NCI-H187 (cell line): ENCODE measurements at places on chromosomes 5 and 9.

DNA sequence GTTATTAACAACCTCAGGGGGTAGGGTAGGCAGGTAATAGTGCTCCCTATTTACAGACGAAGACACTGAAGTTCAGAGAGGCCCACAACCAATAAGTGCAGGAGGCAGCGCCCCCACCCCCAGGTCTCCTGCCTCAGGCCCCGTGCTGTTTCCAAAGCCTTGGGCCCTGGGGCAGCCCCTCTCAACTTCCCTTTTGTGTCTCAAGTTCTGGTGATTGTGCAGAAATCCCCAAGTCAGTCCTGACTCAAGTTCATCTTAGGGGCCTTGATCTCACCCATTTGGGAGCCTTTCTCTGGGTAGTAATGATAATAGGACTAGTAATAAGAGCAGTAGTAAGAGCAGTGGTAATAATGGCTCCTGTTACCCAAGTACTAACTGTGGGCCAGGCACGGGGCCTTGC is 35.5 kb upstream of the ASS1 start:
- no peak for DNase-seq

GRCh38 chr9:136316271-136316751 is 11.0 kb upstream of the GPSM1 start:
- no peak for DNase-seq

DNA sequence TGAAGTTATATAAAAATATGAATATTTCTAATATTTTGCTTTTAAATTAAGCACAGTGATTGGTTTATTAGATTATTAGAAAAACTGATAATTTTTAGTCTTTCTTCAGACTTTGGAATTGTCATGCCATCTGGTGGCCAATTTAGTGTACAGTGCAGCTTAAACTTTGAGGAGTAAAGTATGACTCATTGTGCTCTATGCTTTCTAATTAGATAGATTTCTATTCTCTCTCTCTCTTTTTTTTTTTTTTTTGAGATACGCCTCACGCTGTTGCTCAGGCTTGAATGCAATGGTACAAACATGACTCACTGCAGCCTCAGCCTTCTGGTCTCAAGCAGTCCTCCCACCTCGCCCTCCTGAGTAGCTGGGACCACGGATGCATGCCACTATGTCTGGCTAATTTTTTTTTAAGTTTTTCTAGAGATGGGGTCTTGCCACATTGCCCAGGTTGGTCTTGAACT is 42.1 kb upstream of the GPR21 start:
- DNase-seq = no peak

- no peak for DNase-seq
These were observed 9.2 kb upstream of the ERAP1 start for GRCh38 chr5:96816991-96817390.

DNA sequence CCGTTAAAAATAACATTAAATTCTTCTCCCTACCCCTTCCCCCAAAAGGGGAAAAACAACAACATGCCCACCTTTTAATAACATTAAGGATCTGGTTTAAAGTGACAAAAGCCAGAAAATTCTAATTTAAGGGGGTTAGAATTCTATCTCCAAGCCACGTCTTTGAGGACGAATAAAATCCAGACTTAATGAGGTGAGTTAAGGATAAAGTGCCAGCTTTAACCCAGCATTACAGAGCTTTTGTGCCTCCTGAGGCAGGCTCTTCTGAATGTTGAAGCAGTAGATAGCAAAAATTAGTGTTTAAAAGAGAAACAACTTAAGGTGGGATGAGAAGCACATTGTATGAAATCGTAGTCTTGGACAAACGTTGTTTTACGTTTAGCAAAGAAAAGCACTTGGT is 329.0 kb upstream of the MPDZ start:
- no peak for DNase-seq

- DNase-seq = no peak
These were observed 53.4 kb downstream of the SNX18 start for GRCh38 chr5:54570916-54571315.

DNA sequence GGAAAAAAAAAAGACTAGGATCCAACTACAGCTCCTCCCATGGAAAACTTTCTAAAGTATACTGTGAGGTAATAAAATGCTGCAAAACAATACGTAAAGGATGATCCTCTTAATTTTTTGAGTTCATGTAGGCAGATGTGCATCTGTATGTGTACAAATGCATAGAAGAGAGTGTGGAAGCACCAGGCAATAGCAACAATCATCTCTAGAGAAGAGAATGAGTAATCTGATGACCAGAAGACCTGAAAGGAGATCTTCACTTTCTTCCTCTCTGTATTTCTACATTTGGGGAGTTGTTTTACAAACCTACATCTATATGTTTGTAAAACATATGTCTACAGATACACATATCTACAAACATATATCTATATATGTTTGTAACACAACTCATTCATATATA is 29.3 kb upstream of the SPDL1 start:
- no peak for DNase-seq

DNA sequence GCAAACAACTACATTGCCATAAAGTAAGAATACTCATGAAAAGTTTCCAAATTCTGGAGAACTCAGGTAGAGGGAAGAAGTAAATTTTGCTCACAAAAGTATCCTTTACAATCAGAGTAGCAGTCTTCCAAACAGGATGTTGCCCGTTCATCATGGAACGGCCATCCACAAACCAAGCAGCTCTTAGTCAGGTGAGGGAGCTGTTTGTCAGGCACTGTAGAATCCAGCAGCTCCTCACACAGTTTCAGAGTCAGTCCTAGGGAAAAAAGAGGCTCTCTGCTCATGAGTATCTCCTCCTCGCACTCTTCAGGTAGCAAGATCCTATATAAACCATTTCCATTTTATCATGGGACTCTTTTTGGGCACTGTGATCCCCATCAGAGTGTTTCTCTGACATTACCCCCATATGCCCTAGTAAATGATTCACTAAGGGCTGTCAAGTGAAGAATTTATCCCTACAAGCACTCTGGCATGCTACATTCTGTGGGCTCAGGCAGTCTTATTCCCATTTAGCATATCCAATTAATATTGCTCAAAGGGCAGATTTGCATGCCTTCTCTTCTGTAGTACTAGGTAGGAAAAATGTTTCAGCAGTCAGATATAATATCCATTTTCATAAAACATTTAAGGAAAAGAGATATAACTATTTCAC is 97.9 kb downstream of the WDR41 start:
- DNase-seq = no peak

- DNase-seq = no peak
These were observed 205.1 kb upstream of the RGMB start for GRCh38 chr5:98568336-98568735.

GRCh38 chr9:83007521-83008300 is 55.2 kb downstream of the RASEF start:
- DNase-seq = no peak

DNA sequence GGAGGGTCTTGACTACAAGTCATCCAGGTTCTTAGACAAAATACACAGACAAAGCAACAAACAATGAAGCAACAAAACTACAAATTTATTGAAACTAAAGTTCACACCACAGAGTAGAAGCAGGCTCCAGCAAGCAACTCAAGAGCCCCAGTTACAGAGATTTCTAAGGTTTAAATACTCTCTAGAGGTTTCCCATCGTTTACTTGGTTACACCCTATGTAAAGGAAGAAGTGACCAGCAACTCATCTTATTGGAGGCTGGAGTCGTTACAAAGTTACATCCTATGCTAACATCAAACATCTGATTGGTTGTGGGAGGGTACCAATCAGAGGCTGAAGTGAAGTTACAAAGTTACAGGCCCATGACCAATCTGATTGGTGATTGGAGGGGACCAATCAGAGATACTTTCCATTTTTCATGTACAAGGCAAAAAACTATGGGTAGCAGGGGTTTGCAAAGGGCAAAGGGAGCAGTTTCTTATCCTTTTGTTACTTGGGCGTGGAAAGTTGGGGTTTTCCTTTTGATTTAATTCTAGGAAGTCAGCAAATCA is 2292.6 kb upstream of the C9orf72 start:
- DNase-seq = no peak

GRCh38 chr9:124675261-124676158 is 95.6 kb downstream of the NR6A1 start:
- no peak for DNase-seq

DNA sequence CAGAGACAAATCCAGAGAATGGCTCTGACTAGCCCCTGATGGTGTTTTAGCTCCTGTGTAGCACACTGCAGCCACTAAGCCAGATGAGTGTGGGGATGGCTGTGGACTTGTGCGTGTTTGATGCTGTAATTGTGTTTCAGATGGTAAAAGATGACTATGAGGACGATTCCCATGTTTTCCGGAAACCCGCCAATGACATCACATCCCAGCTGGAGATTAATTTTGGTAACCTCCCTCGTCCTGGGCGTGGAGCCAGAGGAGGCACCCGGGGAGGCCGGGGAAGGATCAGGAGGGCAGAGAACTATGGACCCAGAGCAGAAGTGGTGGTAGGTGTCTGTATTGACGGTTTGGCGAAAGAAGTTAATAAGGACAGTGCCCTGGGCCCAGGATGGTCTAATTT is 38.0 kb downstream of the HABP4 start:
- no peak for DNase-seq
